ENCODE measurements at places on chromosomes 5 and 9.

DNA sequence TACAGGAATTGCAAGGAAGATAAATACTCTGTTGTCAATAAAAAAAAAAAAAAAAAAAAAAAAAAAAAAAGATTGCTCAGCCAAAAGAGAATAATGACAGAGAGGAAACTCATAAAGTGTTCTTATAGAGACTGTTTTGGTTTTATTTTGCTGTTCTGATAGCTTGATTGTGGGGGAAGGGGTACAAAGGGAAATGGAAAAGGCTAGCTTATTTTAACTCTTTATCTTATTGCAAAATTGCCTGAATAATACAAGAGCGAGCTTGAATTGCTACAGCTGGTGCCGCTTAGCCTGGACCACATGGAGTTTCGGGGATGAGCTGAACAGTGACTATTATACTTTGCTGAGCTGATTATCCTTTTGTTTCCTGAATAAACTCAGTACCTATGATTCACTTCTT lies 31.0 kb upstream of the SHISAL2B start:
- DNase-seq, result no peak

- no peak for DNase-seq
These were observed 90.5 kb upstream of the TRIM32 start for GRCh38 chr9:116596646-116597045.

DNA sequence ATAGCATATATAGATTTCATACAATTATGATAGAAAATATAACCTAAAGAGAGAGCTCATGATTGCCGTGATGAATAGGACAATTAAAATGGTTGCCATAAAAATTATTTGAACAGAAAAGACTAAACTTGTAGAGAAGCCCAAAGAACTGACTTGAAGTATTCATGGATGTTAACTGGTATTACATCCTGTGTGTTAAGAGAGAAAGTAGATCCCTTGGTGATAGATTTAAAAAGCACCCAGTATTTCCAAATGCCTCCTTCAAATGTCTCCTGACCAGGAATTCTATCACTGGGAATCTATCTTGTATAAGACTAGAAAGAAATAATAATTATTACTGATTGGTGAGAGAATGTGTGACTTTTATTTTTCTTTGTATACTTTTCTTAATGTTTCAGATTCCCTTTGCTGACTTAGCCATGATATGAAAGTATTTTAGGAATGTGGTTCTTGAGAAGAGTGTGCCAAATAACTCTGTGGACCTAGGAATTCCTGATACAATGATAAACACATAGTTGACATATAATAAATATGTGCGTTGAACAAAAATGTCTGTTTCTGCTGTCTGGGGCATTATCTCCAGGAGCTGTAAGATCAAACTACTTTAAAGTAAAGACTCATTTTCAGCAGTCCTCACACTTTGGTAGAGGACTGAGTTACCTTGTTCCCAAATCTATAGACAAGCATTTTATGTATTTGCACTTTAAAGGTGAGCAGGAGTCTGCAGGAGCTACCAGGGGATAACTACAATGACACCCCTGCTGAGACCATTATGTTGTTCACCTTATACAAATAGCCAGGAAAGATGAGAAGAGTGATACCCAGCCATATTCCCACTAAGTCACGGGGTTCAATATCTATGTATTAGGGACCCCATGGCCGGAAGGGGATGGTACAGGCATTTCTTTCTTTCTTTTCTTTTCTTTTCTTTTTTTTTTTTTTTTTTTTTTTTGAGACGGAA lies 211.1 kb upstream of the TLE4 start:
- DNase-seq, result no peak

- DNase-seq, result no peak
These were observed 328 bp downstream of the CAMSAP1 start for GRCh38 chr9:135907006-135907430.

- no peak for DNase-seq
These were observed 7.7 kb upstream of the TTC23L start for GRCh38 chr5:34831303-34831702.

- DNase-seq, result no peak
These were observed 51.7 kb downstream of the AUH start for GRCh38 chr9:91310037-91310436.

Data from CD4-positive, alpha-beta T cell treated with Interleukin-15 for 4 hours (primary cell).